SK-N-SH (cell line): ENCODE measurements at places on chromosomes 5 and 9. TPM values are rescaled to one million over a fixed set of nuclear protein-coding genes. Genes with fewer than 3 reads are reported as not detected.

RALGPS1 gene
- polyA plus RNA-seq = 3.9 and 4.1 TPM in 2 replicates

CKMT2 gene
- not detected in 2 replicates for polyA plus RNA-seq

OTP gene
- not detected in 2 replicates for polyA plus RNA-seq

- no peak for DNase-seq
Observed at GRCh38 chr5:162956570-162956969, 480.8 kb upstream of the CCNG1 start.

GRCh38 chr5:36768450-36768849 lies 108.1 kb upstream of the NIPBL start:
- DNase-seq = no peak

- peak; percentile 17 for DNase-seq
Observed at GRCh38 chr5:141761-142160, 49.5 kb upstream of the LRRC14B start.

- no peak for DNase-seq
Observed at GRCh38 chr5:122392824-122393223, 80.8 kb downstream of the SNCAIP start.

DNA sequence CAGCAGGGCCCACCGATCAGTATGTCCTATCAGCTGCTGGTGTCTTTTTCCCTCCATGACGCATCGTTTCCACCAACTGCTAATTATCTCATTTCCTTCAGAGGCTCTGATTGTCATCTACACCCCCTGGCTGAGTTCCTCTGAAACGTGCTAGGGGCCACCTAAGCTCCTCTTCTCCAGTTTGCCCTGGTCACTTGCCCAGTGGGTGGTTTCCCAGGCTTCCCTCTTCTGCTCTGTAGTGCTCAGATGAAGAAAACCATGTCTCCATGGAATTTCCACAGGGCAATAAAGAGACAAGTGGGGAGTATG lies 65.3 kb downstream of the TSTD2 start:
- no peak for DNase-seq

GRCh38 chr5:2214910-2215590 lies 332.3 kb upstream of the IRX4 start:
- no peak for DNase-seq
